ENCODE measurements at places on chromosomes 3 and 15.

DNA sequence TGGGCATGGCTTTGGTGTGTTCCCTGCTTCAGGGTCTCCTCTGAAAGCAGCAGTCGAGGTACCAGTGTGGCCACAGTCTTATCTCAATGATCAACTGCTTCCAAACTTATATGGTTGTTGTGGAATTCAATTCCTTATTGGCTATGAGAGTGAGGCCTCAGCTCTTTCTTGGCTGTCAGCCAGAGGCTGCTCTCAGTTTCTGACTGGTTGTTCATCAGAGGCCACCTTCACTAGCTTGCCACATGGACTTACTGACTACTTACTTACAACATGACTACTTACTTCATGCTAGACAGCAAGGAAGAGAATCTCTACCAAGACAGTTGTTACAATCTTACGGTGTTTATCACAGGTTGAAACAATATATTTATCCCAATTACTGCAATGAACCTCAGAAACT lies 789.2 kb downstream of the DIPK2A start:
- DNase-seq, result peak; percentile 18

DNA sequence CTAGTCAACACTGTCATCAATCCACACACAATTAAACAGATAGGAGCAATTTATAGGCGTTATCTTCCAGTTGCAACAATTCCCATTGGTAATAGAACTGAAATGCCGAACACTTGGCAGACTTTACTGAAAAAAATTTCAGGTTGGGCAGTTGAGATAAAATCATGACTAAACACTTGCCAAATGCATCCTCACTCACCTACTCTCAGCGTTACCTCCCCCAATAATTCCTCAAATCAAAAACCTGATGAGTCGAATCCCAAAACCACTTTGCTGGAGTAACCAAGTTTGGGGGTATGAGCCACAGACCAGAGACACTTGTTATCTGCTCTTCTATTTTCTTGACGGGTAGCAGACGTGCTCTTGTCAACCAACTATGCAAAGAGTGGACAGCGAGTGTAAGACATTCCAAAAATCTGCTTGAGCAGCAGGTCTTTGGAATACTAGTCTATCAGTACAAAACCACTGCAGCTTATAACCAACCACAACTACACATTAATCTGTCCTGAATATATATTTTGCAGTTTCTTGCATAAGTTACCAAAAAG lies 30.3 kb downstream of the PPP1R2 start:
- no peak for DNase-seq

- no peak for DNase-seq
Measured at GRCh38 chr3:140103986-140104645, 169.1 kb downstream of the CLSTN2 start.

DNA sequence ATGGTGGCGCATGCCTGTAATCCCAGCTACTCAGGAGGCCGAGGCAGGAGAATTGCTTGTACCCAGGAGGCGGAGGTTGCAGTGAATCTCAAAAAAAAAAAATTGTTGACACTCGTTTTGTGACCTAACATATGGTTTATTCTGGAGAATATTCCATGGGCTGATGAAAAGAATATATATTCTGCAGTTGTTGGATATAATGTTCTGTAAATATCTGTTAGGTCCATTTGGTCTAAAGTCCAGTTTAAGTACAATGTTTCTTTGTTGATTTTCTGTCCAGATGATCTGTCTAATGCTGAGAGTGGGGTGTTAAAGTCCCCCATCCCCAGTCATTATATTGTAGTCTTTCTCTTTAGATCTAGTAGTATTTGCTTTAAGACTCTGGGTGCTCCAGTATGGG lies 15.6 kb downstream of the IL20RB start:
- DNase-seq, result no peak

DNA sequence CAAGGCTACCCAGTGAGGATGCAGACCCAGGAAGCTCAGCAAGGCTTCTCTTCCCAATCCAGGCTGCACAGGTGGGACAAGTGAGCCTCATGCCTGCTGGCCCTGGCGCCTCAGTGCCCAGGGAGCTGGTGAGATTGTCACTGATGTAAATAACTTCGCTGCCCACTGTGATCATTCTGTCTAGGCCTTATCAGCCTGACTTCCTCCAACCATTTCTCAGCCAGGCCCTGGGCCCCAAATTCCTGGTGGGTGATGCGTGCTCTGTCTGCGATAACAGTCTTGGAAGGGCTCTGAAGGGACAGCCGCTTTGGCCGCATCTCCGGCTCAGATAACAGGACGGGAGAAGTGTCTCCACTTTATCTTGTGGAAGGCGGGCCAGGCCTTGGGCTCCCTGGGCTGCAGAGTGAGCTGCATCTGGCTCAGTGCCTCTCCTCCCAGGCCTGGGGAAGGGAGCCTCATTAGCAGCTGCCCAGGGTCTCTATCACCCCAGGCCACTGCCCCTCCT lies 2.2 kb upstream of the FBLN2 start:
- DNase-seq, result no peak

DNA sequence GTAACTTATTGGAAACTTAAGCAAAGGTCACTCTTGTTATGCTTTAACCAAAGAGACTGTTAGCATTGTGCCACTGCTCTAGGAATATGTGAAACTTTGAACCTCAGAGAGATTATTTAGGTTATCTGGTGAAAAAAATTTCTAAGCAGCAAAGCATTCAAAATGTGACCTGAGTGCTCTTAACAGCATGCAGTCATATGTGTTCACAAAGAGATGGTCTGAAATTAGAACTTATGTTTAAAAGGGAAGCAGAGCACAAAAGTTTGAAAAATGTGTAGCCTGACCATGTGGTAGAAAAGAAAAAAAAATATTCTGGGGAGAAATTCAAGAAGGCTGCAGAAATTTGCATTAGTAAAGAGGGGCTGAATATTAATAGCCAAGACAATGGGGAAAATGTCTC lies 420.2 kb upstream of the CADM2 start:
- DNase-seq, result no peak

- DNase-seq, result no peak
Measured at GRCh38 chr3:140859592-140860336, 81.9 kb upstream of the SLC25A36 start.

DNA sequence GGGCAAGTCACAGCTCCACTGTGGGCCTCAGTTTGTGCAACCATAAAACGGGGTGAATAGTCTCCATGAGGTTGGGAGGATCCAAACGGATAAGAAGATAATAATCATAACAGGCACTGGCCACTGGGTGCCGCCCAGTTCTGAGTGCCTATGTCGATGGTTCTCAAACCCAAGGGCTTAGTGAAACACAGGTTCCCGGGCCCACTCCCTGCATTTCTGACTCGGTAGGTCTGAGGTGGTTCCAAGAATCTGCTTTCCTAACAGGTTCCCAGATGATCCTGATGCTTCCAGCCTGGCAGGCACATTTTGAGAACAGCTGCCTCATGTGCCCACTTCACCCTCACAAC lies 21.2 kb downstream of the ALS2CL start:
- DNase-seq, result no peak

DNA sequence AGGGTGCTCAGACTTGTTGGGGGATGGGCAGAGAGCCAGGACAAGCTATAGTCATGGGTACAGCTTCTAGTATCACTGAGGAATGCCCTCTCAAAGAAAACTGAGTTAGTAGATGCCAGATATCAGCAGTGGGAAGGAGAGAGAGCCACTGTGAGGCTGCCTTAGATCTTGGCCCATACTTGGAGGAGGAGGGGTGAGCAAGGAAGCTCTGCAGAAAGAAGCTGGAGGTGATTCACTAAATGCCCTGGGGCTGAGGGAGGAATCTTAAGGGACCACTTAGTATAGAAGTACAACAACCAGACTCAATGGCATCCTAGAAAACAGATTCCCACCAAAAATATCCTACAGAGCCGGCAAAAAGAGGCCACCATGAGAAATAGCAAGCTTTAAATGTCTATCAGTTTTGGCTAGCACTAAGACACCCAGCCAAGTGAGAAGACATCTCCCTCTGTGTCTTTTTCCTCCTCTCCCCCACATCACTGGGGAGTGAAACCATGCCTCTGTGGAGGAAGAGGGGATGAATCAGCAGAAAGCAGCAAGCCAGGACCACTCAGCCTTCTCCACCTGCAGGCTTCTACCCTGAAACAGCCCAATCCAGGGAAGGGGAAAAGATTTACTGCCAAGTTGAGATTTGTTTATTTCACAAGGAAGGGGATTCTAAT lies 282.5 kb upstream of the STT3B start:
- DNase-seq, result no peak

GRCh38 chr3:102353805-102354204 lies 81.0 kb upstream of the ZPLD1 start:
- no peak for DNase-seq
